ENCODE measurements at places on chromosomes 6 and 20. TPM values are rescaled to one million over a fixed set of nuclear protein-coding genes. Genes with fewer than 3 reads are reported as not detected.
A peak's percentile ranks its signal among the peaks of the same experiment; 100 is the strongest.

Gene BCAS1
- 68.9 TPM for total RNA-seq

Gene HDGFL1
- total RNA-seq = not detected

Gene PRR18
- total RNA-seq = not detected

Gene ARMH2
- not detected for total RNA-seq

Gene EEF1A2
- total RNA-seq = 5.0 TPM

Gene ZNF341
- 7.1 TPM for total RNA-seq

Gene SLC13A3
- total RNA-seq = 0.48 TPM

DNA sequence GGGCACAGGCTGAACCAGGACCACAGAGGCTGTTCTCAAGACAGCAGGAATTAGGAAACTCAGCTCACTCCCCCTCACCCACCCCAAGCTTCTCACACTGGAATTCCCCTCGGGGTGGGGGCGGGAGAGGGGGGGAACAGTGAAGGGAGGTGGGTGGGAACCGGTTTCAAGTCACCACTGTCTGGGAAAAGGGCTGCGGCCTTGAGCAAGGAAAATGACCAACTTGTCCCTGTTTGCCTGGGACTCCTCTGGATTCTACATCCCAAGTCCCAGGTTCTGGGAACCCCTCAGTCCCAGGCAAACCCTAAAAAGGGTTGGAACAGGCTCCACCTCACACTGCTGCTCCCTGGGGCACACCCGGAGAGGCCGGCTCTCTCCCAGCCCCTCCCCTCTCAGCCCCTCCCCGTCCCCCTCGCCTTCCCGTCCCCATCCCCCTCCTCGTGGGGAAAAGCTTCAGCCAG is 230.7 kb downstream of the TFAP2C start:
- H3K36me3 ChIP-seq = no peaks in the 10 kb centered on the region
- no peak overlapping the region for H3K4me3 ChIP-seq
- no peaks in the 10 kb centered on the region for H3K27me3 ChIP-seq
- H3K4me1 ChIP-seq = peaks cover 8% of the 10 kb centered on the region
- DNase-seq = no peak

- DNase-seq = no peak
- no peaks in the 10 kb centered on the region for H3K27me3 ChIP-seq
- H3K4me1 ChIP-seq = no peaks in the 10 kb centered on the region
Measured at GRCh38 chr6:17064975-17065374, 36.9 kb upstream of the STMND1 start.

GRCh38 chr20:23226612-23227265 is 123.9 kb upstream of the NXT1 start:
- peaks cover 3% of the 10 kb centered on the region for H3K4me1 ChIP-seq
- H3K36me3 ChIP-seq = no peaks in the 10 kb centered on the region
- no peak for DNase-seq
- H3K27ac ChIP-seq = peak overlapping the region; percentile 30
- H3K27me3 ChIP-seq = no peaks in the 10 kb centered on the region
- no peak overlapping the region for H3K4me3 ChIP-seq

GRCh38 chr20:43102394-43102793 is 87.3 kb downstream of the PTPRT start:
- no peak for DNase-seq
- H3K4me3 ChIP-seq = no peak overlapping the region
- no peaks in the 10 kb centered on the region for H3K36me3 ChIP-seq
- H3K27ac ChIP-seq = no peak overlapping the region

DNA sequence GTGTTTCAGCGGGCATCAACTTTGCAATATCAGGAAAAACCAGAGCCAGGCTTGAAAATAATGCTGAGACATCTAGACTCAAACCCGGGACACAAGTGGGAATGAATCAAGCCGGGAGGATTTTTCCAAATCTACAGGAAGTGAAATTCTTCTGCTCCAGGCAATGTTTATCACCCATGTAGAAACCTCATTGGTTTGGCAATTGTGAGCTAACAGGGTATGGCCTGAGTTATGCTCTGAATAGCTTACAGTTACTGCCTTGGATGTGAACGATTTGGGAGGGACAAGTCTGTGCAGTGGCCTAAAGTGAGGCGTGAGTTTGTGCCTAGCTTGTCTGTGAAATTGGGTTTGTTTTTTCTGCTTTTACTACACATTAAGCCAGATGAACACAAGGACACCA is 87.4 kb downstream of the PCSK2 start:
- no peak for DNase-seq
- H3K4me3 ChIP-seq = no peak overlapping the region
- no peaks in the 10 kb centered on the region for H3K36me3 ChIP-seq
- H3K27me3 ChIP-seq = peaks cover 37% of the 10 kb centered on the region
- H3K4me1 ChIP-seq = no peaks in the 10 kb centered on the region
- H3K27ac ChIP-seq = no peak overlapping the region

GRCh38 chr20:46512943-46513844 is at the start of gene ZNF334:
Gene ZNF334, minus strand, starts transcription at chr20:46513559. Its CDS starts 1,457 bp downstream, at chr20:46512102.
- H3K27me3 ChIP-seq = peaks cover 26% of the 10 kb centered on the region
- H3K36me3 ChIP-seq = no peaks in the 10 kb centered on the region
- peak within 1 kb of the TSS; percentile 47 for H3K4me3 ChIP-seq
- H3K27ac ChIP-seq = peak within 1 kb of the TSS; percentile 45
- no peaks in the 10 kb centered on the region for H3K4me1 ChIP-seq

DNA sequence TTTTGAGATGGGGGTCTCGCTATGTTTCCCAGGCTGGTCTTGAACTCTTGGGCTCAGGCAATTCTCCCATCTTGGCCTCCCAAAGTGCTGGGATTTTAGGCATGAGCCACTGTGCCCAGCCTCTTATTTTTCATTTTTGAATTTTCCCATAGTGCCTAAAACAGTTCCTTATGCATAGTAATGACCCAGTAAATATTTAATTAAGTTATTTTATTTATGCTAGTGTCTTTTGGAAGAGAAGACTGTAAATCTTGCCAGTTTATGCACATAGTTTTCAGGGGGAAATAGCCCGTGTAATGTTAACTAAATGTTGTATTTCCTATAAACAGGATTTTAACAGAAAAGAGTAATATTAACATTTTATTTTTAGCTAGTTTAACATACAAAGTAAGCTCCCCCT is 60.3 kb downstream of the AFG1L start:
- no peaks in the 10 kb centered on the region for H3K27me3 ChIP-seq
- H3K36me3 ChIP-seq = no peaks in the 10 kb centered on the region
- no peak overlapping the region for H3K27ac ChIP-seq
- no peak for DNase-seq
- H3K4me1 ChIP-seq = no peaks in the 10 kb centered on the region
- H3K4me3 ChIP-seq = no peak overlapping the region

DNA sequence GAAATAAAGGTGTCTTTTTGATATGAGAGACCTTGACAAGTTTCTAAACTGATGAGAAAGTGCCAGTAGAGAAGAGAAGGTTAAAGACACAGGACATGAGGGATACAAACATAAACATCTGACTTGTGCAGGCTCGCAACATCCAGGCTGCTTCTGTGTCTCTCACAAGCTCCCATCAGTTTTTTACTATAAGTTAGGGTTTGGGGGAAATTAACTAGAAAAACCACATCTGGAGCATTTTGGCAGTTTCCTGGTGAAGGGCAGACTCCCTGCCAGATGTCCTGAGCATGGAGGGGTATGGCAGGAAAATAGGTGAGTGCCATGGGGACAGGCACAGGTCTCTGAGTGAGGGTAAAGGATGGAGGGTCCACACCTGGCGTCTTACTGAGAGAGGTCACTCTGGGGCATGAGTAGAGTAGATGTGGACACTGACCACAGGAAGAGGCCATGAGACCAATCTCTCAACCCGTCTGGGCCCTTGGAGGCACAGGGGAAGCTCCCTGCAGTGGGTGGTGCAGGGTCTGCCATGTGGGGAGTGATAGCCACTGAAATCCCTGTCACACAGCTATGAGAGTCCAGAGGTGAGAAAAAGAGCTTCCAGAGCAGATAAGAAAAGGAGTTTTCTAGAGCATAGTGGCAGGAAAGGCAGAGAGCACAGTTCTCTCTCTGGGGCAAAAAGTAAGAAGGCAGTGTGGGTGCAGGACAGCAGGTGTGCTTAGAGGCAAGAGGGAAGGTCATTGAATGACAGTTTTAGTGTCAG is 193.3 kb upstream of the SYNDIG1 start:
- H3K27me3 ChIP-seq = no peaks in the 10 kb centered on the region
- no peaks in the 10 kb centered on the region for H3K4me1 ChIP-seq
- DNase-seq = no peak
- H3K36me3 ChIP-seq = no peaks in the 10 kb centered on the region
- no peak overlapping the region for H3K27ac ChIP-seq

GRCh38 chr6:42692137-42692911 is 30.1 kb downstream of the PRPH2 start:
- no peaks in the 10 kb centered on the region for H3K36me3 ChIP-seq
- no peaks in the 10 kb centered on the region for H3K27me3 ChIP-seq
- H3K4me1 ChIP-seq = no peaks in the 10 kb centered on the region
- H3K4me3 ChIP-seq = no peak overlapping the region
- DNase-seq = no peak
- H3K27ac ChIP-seq = peak overlapping the region; percentile 47

DNA sequence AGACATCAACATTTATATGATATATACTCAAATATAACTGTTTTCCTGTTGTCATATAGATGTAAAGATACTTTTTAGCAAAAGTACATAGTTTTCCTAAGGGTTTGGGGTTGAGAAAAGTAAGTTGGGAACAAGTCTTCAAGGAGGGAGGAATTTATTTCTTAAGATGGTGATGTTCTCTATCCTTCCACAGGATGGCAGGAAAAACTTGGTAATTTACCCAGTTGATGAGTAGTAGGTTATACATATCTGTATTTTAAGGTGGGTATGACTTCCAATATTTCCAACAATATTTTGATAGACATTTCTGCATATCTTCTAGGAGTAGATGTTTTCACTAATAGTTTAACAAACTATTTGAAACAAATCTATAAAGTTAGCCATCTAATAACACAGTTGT is 254.4 kb downstream of the RIMS1 start:
- DNase-seq = no peak
- no peak overlapping the region for H3K4me3 ChIP-seq
- H3K4me1 ChIP-seq = no peaks in the 10 kb centered on the region
- H3K27ac ChIP-seq = no peak overlapping the region
- no peaks in the 10 kb centered on the region for H3K27me3 ChIP-seq

DNA sequence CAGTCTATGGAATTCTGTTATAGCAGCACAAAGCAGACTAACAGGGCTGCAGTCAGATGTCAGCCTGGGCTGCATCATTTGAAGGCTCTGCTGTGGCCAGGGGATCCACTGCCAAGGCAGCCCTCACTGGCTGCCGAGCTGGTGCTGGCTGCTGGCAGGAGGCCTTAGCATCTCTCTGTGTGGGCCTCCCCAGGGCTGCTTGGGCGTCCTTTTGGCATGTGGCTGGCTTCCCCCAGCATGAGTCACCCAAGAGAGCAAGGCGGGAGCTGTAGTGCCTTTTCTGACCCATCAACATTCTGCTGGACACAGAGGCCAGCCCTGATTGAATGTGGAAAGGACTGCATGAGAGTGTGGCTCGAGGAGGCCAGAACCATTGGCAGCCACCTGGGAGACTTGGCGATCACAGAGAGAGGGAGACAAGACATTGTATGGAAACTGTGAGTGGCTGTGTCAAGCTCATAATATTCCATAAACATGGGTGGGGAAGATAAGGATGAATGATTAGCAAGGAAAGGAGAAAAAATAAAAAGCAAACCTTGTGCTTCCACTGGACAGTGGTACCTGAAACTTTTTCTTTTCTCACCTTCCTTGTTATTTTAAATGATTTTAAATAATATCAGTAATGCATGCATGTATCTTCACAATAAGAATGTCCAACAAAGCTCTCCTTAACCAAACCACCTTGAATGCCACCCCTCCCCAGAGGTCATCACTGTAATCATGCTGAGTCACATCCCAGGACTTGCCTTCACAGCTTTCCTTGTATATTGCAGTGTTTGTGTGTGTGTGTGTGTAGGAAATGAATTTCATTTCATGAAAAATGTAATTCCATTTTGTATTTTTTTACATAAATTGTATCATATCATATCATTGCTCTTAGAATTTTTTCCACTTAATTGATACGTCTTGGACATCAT is 55.0 kb upstream of the VSX1 start:
- peak; percentile 38 for DNase-seq
- peaks cover 5% of the 10 kb centered on the region for H3K4me1 ChIP-seq
- H3K36me3 ChIP-seq = no peaks in the 10 kb centered on the region
- no peak overlapping the region for H3K4me3 ChIP-seq
- peaks cover 5% of the 10 kb centered on the region for H3K27me3 ChIP-seq

DNA sequence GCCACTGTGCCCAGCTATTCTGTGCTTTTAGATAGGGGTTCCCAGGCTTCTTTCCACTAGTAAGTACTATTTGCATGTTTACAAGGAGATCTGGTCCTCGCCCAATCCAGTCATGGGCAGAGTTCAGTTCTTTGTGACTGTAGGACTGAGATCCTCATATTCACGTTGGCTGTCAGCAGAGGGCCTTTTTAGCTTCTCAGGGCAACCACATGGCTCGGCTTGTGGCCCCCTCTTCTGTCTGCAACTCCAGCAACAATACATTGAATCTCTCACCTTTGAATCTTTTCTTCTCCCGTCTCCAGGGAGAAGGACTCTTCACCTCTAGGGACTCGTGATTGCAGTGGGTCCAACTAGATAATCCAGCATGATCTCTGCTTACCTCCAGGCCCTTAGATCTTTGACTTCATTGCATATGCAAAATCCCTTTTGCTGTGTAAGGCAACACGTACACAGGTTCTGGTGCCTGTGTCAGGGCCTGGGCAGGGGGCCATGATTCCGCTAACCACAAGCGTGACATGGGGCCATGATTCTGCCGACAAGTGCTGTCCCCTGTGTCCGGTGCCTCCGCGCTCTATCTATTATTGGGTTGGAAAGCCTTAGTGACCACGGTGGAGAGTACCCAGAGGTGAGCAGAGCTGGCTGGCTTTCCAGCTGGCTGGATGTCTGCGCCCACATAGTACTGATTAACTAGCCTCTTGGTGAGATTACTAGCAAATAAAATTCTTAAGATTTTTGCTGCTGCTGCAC is 5.1 kb downstream of the CCR6 start:
- peaks cover 2% of the 10 kb centered on the region for H3K4me1 ChIP-seq
- H3K27ac ChIP-seq = no peak overlapping the region
- DNase-seq = no peak
- H3K27me3 ChIP-seq = no peaks in the 10 kb centered on the region
- H3K4me3 ChIP-seq = no peak overlapping the region
- H3K36me3 ChIP-seq = no peaks in the 10 kb centered on the region

DNA sequence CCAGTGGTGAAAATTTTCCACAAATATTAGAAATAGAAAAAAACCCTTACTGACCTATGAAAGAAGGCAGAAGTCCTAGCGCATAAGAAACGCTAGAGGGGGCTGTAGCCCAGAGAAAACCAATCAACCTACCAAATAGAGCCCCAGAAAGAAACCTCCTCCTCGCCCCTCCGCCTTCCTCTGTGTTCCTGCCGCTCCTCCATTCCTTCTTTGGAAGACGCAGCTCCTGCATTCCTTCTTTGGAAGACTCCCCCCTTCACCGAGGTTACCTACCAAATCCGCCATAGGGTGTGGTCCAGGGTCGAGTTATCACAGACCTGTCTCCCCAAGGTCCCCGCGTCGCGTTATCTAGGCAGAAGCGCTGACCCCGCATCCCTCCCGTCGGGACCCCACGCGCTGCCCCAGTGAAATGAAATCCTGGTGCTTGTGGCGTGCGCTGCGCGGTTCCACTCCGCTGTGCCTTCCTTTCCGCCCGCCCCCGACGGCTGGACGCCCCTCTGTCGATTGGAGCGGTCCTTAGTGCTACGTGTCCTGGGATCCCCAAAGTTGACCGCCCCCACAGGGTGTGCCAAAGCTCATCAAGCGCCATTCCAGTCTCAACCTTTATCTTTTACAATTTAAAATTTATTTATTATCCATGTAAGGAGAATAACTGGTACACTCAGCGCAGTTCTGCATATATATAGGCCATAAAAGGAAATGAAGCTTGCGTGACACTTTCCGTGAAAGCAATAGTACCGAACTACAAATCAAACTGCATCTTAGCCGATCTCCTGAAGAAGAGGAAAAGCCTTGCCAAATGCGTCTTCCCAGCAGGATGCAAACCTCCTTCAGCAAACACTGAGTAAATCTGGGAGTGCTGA is 13.0 kb downstream of the RPP21 start:
- DNase-seq = peak; percentile 44
- peaks cover 83% of the 10 kb centered on the region for H3K27me3 ChIP-seq
- no peaks in the 10 kb centered on the region for H3K36me3 ChIP-seq
- peak overlapping the region; percentile 45 for H3K4me3 ChIP-seq

All from transverse colon (tissue), 4 donors.